ENCODE measurements at places on chromosomes 5 and 9. TPM values are rescaled to one million over a fixed set of nuclear protein-coding genes. Genes with fewer than 3 reads are reported as not detected.

GRCh38 chr5:153719324-153719723, 228.9 kb downstream of the GRIA1 start:
- DNase-seq = no peak

The SPTAN1 gene
- total RNA-seq = 361 TPM

The KCNV2 gene
- total RNA-seq = not detected

DNA sequence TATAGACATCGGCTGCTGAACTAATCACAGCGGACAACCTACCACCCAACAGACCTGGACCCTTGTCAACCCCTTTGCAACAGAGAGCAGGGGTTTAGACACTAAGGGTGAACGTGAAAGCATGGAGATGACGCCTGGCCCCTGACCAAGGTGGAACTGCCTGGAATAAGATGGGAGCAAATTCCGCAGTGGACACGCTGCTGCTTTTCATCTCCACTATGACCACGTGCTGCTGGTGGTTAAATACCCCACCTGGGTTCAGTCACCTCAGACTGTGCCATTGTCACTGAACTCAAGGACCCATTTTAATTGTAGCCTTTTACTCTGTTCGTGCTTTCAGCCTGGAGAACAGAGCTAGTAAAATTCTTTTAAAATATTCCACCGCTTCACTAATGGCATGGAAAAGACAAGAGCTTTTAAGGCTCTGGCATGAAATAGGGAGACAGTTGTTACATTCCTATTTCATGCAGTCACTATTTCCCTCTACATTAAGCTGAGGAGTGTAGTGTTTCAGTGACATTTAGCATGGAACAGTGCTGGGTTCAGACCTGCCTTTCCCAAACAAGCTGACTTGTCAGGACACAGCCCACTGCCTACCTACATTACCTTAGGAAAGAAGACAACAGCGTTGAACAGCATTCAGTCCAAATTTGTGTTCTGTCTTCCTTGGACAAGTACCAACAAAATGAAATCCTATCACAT, 96.8 kb downstream of the ANKRD18B start:
- no peak for DNase-seq

- DNase-seq = no peak
Observed at GRCh38 chr5:14937254-14937653, 65.7 kb upstream of the ANKH start.

The PPP6C gene
- total RNA-seq = 52.7 TPM

The HTR1A gene
- total RNA-seq = not detected

- DNase-seq = no peak
Observed at GRCh38 chr5:160672521-160672920, 179.5 kb downstream of the ATP10B start.

DNA sequence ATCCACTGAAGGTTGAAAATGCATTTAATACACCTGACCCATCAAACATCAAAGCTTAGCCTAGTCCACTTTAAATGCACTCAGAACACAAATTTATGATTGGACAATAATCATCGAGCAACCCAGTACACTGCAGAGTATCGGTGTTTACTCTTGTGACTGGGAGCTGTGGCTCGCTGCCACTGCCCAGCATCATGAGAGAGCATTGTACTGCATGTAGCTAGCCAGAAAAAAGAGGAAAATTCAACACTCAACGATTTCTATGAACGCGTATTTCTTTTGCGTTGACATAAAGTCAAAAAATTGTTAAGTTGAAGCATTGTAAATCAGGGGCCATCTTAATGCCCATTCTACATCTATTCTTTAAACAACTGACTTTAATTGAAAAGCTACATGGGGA, 95.1 kb upstream of the CD180 start:
- no peak for DNase-seq

The SMIM27 gene
- 8.1 TPM for total RNA-seq

Data from mesenteric fat pad (tissue), 1 donor.